LHCN-M2 (cell line): ENCODE measurements at places on chromosomes 2 and 18. TPM values are rescaled to one million over a fixed set of nuclear protein-coding genes. Genes with fewer than 3 reads are reported as not detected.

DNA sequence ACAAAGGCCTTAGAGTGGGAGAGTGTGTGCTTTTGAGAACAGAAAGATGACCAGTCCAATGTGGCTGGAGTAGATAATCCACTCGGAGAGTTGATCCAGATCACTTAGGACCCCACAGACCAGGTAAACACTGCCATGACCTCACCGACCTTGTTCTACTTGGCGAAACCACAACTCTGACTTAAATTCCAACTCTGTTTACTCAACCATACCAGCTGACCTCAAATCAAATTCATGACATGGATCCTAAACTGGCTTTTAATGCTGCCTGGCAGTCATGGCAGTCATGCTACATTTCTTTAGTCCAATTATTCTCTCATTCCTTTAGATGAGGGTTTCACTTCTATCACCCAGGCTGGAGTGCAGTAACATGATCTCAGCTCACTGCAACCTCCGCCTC is 347.1 kb upstream of the FAM98A start:
- DNase-seq, result no peak

DNA sequence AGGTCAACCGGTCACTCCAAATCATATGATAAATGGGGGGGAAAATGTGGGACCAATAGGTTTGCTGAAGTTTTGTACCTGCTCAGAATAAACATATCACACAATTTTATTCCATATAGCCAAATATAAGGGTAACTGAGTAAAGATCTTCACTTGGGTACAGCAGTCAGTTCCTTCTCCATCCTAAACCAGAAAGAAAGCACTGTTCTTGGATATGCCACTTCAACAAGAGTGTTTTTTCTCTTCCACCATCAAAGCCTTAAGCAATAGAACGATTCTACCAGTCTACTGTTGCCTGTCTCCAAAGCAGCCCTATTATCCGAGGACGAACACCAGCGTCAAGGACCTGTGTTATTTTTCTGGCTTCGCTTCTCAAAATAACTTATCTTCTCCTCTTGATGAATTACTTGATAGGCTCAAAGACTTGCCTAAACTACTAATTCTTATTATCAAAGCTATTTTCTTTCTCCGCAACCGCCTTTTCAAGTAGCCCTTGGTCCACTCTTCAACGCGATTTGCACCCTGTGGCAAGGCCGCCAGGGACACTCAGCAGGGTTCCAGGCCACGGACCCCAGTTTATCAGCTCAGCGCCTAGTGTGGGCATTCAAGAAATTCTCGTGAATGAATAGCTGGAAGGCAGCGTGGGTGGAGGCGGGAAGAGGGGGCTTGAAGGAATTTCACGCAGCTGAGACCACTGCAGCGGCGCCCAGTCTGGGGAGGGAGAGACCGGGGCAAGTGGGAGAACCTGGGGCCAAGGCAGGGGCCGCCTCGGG is 646 bp downstream of the ALS2 start:
- peak; percentile 31 for DNase-seq

- no peak for DNase-seq
Measured at GRCh38 chr2:147250652-147251356, 594.0 kb upstream of the ACVR2A start.

TEX261 gene
- total RNA-seq, result 61.9 and 76.6 TPM in 2 replicates

MPHOSPH10 gene
- 25.1 and 28.9 TPM in 2 replicates for total RNA-seq
